NCI-H2171 (cell line): ENCODE measurements at places on chromosomes 13 and 19.

GRCh38 chr13:66933994-66934393 is 296.1 kb downstream of the PCDH9 start:
- DNase-seq: no peak

- DNase-seq: no peak
Observed at GRCh38 chr19:6828698-6829633, 56.5 kb downstream of the VAV1 start.

GRCh38 chr13:102805680-102806079 is 6.8 kb downstream of the BIVM start:
- DNase-seq: no peak

GRCh38 chr19:28864577-28865042 is 348.3 kb downstream of the UQCRFS1 start:
- no peak for DNase-seq

GRCh38 chr19:18502638-18503294 is 19.1 kb downstream of the ELL start:
- no peak for DNase-seq

- DNase-seq: peak; percentile 24
Observed at GRCh38 chr19:2624537-2625091, 77.9 kb downstream of the GNG7 start.

DNA sequence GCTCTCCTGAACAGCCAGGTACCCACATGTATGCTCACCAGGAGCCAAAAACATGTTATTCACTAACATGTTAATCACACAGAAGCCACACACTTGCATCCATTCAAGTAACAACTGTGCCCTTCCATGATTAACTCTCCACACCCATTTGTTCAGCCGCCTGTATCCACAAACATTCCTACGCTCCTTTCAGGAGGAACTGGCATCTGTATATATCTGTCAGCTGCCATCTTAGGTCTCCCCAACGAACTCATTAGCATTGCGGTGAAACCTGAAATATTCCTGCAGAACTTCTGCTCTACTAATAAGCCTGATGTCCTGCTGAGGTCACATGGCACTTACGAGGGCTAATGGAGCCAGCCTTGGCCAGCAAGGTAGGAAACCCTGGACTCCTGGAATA is 33.0 kb downstream of the OLFM2 start:
- no peak for DNase-seq

GRCh38 chr13:29743201-29743786 is 107.1 kb downstream of the UBL3 start:
- DNase-seq: no peak

- DNase-seq: no peak
Observed at GRCh38 chr13:21625366-21625765, 21.4 kb upstream of the MICU2 start.

- DNase-seq: no peak
Observed at GRCh38 chr13:102609696-102610095, 12.9 kb downstream of the TPP2 start.

GRCh38 chr13:95541308-95541707 is 11.2 kb upstream of the CLDN10 start:
- DNase-seq: no peak

GRCh38 chr19:33343859-33344572 is 29.5 kb upstream of the CEBPG start:
- no peak for DNase-seq

DNA sequence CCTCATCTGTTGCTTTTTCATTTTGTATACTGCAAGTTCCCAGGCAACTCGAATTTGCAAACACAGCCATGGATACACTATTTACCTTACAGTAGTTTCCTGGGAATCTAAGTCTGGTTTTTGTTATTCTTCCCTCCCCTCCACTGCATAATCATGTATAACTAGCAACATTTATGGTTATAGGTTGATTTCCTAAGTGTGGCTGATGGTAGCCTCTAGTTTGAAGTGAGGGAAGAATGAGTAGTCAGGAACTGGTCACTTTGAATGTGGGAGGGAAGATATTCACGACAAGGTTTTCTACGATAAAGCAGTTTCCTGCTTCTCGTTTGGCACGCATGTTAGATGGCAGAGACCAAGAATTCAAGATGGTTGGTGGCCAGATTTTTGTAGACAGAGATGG is at the start of gene KCNRG:
Gene KCNRG (plus strand): TSS at position 187 of the 400 bp plus-strand sequence. CDS start 50 bp downstream, at position 237.
- no peak for DNase-seq

- DNase-seq: no peak
Observed at GRCh38 chr13:50133358-50133953, 118.2 kb downstream of the KCNRG start.

- DNase-seq: no peak
Observed at GRCh38 chr13:98503175-98504028, 73.5 kb downstream of the STK24 start.

- no peak for DNase-seq
Observed at GRCh38 chr19:46466536-46467196, 4.7 kb downstream of the PNMA8A start.

DNA sequence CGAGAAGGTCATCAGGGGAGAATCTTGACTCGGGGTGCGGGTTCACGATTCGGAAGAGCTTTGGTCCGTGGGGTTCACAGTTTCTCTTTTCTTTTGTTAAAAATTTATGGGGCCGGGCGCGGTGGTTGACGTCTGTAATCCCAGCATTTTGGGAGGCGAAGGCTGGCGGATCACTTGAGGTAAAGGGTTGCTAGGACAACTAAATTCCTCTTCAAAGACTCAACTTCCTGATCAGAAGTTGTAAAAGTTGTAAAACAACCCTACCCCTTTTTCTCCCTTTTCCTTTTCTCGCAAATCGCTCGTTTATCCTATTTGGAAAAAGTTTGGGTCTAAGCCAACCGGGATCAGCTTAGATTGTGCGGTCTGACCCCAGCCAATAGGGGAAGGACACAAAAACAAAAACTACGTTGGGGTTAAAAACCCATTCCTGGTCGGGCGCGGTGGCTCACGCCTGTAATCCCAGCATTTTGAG is 673 bp downstream of the ZNF486 start:
- no peak for DNase-seq

GRCh38 chr19:49451430-49452181 is at the start of gene PIH1D1:
TSS of gene PIH1D1 (minus strand) at chr19:49451814. CDS start at chr19:49451574, 240 bp downstream.
- DNase-seq: peak; percentile 99

DNA sequence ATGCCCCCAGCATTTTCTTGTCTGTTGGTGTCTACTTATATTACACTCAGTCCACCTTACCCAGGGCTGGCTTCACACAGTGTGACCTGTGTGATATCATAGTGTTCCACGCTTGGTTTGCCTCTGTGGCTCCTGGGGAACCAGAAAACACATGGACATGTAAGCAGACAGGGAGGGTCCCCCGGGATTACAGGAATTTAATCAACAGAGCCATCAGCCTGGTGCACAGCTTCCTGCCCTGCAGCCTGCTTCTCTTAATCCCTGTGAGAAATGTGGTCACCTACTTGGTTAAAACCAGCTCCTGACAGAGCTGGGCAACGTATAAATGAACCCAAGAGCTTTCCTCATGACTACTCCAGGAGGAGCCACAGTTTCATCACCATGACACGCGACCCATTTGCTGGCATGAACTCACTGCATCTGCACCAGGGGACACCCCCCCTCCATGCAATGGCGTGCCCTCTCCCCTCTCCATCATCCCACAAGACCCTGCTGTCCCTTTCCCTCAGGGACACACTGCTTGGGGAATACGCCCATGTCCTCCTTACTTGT is 152.1 kb downstream of the UQCRFS1 start:
- DNase-seq: no peak

DNA sequence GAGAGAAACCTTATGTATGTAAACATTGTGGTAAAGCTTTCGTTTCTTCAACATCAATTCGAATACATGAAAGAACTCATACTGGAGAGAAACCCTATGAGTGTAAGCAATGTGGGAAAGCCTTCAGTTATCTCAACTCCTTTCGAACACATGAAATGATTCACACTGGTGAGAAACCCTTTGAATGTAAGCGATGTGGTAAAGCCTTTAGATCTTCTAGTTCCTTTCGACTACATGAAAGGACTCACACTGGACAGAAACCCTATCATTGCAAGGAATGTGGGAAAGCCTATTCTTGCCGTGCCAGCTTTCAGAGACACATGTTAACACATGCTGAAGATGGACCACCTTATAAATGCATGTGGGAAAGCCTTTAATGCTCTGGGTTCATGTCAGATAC is 24.7 kb downstream of the ZNF136 start:
- DNase-seq: no peak

GRCh38 chr19:54502518-54503048 is at the start of gene LAIR2:
TSS of gene LAIR2 (plus strand) at chr19:54502831. CDS start at chr19:54502919, 88 bp downstream.
- DNase-seq: no peak

DNA sequence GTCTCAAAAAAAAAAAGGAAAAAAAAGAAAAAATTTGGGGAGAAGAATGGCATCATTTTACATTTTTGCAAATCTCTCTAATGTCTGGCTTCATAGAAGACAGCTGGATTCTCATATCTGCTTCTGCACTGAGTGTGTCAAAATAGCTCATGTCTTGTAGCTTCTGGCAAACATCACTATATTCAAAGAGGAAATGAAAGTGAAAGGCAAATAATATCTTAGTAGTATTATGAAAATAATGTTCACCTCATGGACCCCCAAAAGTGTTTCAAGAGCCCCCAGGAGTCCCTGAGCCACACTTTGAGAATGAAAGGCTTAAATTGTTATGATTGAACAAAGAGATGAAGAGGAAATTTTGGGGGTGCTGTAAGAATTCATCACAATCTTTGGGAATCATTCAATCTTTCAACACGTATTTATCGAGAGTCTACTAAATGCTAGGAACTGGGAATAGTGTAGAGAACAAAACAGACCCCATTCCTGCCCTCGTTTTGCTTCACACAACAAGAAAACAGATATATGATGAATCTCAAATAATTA is 1.2 kb upstream of the SLC6A16 start:
- DNase-seq: no peak

DNA sequence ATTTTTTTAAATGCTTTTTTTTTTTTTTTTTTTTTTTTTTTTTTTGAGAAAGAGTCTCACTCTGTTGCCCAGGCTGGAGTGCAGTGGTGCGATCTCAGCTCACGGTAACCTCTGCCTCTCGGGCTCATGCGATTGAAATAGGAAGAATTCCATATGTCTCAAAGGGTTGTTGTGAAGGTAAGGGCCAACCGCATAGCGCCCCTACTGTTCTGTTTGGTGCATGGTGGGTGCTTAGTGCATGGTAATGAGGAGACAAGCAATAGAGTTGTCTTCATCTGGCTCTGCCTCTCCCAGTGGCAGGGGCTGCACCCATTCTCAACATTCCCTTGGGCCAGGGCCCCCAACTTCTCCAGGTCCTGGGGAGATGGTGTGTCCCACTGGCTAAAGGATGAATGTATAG is 68.7 kb downstream of the RASL11A start:
- no peak for DNase-seq

DNA sequence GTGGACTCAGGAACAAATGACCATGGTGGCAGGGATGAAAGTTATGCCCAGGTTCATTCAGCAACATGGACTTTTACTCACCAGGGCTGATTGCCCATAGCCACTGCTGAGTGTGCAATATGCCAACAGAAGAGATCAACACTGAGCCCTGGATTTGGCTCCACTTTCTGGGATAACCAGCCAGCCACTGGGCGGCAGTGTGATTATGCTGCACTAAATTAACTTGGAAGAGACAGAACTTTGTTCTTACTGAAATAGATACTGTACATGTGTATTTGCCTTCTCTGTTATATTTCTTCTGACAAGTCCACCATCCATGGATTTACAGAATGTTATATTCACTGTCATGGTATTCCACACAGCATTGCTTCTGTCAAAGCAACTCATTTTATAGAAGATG is 257.4 kb downstream of the TDRD3 start:
- DNase-seq: no peak

GRCh38 chr13:102400675-102401145 is 1.1 kb downstream of the FGF14 start:
- DNase-seq: no peak

DNA sequence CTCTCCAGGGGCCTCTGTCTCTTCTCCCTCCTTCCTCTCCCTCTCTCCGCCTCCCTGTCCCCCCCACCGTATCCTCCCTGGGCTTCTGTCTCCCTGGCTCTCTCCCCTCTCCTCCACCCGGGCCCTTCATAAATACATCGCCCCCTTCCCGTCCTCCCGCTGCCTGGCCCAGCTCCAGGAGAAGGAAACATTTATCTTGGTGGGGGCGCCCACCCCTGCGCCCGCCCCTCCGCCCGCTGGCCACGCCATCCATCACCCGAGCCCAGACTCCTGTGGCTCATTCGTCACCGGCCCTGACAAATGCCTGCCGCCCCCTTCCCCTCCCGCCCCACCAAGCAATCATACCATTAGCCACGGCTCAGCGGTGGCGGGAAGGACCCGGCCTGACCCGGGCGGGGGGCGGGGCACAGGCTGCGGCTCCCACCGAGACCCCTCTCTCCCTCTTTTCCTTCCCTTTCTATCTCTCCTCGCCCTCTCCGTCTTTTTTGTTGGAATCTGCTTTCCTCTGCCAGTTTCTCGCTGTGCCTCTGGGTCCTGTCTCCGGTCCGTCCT is 2.6 kb upstream of the MEIS3 start:
- DNase-seq: peak; percentile 56

DNA sequence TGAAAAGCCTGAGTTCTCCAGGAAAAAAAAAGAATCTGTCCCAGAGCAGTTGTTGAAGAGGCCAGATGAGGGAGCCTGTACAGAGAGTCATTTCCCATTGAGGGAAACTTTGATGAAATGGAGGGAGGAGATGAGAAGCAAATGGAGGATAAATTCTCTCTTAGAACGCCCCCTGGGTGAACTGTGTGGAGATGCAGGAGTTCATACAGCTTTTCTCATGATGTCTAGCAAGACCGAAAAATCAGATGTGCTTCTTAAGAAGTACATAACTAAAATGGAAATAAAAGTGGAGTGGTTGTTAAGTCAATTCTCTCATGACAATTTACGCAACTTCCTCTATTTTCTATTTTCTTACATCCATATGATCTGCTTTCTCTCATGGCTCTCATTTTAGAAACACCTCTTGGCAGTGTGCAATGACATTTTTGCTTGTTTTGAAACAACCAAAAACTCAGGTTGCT is 1263.1 kb downstream of the PCDH9 start:
- peak; percentile 32 for DNase-seq

DNA sequence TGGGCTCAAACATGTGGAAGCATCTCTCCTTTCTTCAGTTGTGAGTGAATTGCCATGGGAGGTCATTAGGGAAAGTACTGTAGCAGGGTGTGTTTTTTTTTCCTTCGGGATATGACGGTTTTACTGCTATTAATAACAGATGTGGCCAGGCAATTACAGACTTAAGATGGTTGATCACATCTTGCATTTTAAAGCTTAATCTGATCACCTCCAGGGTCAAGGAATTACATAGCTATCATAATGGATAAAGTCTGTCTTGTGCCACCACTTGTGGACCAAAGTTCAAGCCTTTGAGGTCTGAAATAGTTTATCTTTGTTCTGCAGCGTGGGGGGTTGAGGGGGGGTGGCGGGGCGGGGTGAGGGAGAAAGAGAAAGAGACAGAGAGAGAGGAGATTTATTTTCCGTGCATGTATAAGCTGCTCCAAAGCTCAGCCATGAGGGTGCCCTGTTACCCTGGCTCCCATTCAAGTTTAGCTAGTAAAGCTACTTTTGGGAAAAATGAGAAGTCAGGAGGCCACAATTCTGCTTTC is 5.5 kb upstream of the SERP2 start:
- no peak for DNase-seq

DNA sequence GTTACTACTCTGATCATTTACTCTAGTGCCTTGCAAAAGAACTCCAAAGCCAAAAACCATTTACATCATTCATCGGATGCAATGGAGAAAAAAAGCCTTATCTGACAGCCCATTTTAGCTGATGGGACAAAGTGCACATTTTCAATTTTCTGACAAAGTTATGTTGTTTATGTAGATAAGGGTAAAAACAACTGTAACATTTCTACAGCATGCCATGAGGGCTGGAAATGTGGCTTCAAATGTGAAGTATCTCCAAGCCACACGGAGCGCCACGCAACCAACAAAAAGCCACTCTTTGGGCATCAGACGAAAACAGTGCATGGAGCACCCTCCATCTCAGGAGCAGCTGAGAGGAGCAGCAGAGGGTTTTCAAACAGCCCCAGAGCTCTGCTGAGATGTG is 364.6 kb upstream of the ZNF507 start:
- DNase-seq: no peak
